ENCODE measurements at places on chromosomes 1 and 21. TPM values are rescaled to one million over a fixed set of nuclear protein-coding genes. Genes with fewer than 3 reads are reported as not detected.

Gene KCNA2
- not detected for total RNA-seq

Gene ZC3H11A
- 71.1 TPM for total RNA-seq

Gene ACOT11
- total RNA-seq: 2.3 TPM

Gene ARF1
- 479 TPM for total RNA-seq

DNA sequence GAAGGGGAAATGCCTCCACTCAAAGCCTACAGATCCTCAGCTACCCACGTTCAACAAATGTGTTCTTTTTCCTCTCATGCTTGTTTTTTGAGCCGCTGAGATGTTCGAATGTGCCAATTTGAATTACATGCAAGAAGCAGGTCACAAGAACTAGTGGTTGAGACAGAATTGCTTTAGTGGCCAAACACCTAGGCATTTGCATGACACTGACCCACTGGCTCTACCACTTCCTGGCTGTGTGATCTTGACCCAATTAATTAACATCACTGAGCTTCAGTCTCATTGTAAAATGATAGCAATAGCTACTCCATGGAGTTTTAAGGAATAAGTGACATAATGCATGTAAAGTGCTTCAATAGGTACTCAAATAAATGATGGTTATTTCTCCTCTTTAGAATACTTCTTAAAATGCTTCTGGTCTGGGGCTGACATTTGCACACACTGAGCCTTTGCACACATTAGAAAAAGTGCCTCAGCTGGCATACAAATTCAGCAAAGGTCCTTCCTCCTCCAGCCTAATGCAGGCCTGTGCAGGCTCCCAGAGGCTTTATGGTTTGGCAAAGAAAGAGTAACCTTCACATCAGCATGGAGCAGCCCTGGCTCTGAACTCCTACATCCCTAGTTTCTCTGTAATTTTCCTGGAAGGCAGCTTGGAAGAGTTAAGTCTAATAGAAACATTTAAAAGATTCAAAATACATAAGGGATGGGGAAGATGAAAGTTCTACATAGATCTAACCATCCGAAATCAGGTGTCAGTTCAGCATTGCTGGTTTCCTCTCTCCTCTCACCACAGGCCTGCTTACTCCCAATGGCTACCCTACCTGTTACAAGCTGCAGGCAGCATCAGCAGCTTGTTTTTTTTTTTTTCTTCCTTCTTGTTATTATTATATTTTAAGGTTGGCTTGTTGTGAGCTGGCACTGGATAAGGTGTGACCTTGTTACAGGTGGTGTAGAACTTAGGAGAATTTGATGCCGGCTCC lies 107.4 kb downstream of the TBX19 start:
- DNase-seq: no peak

GRCh38 chr1:186099336-186100104 lies 275.5 kb downstream of the TPR start:
- DNase-seq: no peak

DNA sequence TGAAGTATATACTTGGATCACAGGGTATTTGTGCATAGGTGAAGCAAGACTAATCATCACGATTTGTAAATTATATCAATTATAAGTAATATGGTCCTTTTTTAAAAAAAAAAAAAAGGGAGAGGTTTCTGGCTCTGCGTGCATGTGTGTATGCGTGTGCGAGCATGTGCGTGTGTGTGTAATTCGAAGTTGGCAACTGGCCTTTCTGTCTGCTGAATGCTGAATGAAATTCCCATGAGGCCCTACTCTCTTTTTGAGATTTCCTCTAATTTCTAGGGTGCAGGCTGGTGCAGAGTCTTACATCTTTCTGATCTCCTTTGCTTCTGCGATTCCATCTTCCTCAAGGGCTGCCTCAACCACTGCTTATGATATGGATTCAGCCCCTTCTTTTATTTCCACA lies 212.2 kb downstream of the URB2 start:
- no peak for DNase-seq

DNA sequence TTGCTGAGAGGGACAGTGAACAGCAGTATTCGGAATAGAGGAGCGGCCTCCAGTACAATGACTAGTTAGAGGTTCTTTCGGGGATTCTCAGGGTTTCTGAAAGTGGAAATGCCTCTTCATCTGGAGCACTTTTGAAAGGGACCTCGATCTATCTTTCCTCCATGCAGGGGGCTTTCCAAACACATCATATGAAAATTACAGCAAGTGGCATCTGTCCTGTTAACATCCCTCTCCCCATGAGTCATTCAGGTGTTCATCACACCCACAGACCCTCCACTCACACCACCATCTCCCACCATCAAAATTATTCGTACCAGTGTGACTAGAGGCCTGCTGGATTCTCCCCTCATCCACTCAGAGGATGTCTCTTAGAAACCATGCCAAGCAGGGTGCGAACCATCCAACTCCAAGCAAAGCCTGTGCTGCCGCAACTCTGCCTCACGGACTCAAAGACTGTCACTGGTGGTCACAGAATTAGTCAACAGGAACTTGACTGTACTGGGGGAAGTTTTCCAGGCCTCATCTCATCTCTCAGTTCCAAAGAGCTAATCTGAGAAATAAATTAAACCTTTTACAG lies 211.1 kb downstream of the MRPL39 start:
- no peak for DNase-seq

- DNase-seq: no peak
Measured at GRCh38 chr21:42220138-42220701, 1.3 kb downstream of the ABCG1 start.

GRCh38 chr1:248404024-248404423 lies 1.2 kb downstream of the OR2T1 start:
- no peak for DNase-seq

DNA sequence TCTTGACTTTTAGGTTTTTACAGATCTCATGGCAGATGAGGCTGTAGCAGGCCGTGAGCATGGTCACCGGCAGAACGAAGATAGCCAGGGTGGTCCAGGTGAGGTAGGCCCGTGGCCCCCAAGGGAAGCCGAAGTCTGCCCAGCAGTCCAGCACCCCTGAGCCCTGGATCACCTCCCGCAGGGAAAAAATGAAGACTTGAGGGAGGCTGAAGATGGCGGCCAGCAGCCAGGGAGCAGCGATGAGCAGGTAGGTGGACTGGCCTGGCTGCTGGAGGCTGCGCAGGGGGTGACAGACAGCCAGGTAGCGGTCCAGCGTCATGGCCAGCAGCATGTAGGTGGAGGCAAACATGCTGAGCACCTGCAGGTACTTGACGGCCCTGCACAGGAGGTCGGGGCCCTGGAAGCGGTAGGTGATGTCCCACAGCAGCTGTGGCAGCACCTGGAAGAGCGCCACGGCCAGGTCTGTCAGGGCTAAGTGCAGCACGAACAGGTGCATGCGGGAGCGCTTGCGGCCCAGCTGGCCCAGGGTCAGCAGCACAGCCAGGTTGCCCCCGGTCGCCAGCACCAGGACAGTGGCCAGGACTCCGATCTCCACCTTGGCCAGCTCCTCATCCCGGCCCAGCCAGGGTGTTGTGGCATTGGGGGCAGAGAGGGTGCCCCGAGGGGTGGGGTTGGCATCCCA lies 856 bp downstream of the AVPR1B start:
- no peak for DNase-seq

DNA sequence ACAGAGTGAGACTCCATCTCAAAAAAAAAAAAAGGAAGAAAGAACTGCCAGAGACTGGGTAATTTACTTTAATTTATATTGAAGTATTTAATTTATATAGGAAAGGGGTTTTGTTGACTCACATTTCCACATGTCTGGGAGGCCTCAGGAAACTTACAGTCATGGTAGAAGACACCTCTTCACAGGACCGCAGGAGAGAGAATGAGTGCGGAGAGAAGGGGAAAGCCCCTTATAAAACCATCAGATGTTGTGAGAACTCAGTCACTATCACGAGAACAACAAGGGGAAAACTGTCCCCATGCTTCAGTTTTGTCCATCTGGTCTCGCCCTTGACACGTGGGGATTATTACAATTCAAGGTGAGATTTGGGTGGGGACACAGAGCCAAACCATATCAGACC lies 25.8 kb upstream of the PPP1R8 start:
- no peak for DNase-seq

DNA sequence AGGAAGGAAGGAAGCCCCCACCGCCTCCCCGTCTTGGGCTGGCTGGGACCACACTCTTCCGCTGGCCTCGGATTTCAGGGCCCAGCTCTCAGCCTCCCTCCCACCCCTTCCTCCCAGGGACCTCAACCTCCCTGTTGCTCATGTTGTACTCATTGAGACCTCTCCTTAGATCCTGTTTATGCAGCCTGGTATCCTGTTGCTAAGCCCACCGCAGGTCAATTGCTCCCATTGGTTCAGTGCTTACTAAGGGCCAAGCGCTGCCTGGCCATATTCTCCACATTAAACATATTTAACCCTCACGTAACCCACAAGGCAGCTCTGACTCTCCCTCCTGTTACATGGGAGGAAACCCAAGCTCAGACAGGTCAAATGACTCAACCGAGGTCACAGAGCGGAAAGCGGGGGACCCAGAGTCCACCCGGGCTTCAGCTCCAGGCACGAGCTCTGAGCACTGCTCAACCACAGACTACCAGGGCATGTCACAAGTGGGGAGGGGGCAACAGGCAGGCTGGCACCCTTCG lies 23.2 kb upstream of the H6PD start:
- DNase-seq: no peak

DNA sequence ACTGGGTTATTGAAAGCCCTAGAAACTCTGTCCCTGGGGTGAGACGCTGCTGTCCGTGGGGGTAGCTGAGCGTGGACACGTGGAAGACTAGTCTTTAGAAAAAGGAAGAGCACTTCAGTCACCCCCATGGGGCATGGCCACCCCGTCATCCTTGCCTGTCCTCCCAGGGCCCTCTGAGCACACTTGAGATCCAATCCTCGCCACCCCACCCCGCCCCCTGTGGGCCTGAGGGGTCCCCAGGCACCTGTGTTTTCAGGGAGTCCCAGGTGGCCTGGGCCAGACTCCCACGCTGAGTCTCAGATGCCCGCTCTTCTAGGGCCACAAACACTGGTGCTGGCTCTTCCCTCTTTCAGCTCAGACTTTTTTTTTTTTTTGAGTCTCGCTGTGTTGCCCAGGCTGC lies 2.5 kb downstream of the PRKCZ start:
- no peak for DNase-seq

DNA sequence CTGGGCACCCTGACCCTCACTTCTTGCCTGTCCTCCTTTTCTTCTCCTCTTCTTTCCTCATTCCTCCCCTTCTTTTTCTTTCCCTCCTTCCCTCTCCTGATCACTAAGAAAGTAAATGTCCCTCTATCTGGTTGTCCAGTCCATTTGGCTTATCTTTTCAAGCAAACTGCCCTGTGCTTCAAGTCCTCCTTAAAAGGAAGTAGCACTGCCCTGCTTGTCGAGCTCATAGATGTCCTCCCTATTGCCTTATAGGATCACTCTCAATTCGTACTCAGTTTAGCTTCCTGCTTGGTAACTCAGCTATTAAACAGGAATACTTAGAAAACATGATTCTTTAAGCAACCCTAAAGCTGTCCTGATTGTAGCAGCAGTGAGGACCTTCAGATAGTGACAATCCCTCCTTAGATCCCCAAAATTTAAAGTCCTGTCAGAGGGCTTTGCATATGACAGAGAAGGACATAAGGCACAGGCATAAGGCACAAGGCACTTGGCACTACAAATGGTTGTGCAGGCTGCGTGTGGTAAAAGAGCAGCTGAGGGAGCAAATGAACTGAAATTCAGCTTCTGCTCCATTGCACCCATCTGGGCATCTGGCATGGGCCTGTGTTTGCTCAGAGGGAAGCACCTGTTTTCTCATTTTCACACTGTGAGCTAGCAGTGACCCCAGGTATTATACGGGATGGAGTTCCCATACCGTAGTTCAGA lies 26.1 kb upstream of the SLAMF6 start:
- DNase-seq: no peak

DNA sequence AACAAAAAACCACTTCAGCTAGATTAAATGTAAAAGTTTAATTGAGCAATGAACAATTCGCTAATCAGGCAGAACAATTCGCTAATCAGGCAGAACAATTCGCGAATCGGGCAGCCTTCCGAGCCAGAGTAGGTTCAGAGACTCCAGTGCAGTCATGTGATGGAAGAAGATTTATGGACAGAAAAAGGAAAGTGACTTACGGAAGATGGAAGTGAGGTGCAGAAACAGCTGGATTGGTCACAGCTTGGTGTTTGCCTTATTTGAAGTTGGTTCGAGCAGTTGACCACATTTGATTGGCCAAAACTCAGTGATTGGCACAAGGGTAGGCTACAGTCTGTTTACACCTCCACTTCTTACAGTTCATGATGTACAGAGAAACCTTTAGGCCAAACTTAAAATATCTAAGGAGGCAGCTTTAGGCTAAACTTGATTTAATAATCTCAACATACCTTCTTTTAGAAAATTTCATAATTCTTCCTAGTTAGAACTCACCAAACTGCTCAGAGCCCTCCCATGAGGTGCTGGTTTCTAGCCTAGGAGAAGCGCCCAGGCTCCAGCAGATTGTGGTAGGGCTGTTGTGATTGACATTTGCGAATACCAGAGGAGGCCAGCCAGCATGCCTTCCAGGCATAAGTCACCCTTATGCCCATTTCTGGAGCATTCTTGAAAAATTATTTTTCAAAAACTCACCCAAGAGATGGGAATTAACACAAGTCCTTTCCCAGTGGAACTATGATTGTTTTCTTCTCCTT lies 22.8 kb upstream of the KCNC4 start:
- DNase-seq: no peak

- DNase-seq: no peak
Measured at GRCh38 chr1:234528074-234528865, 49.3 kb upstream of the TARBP1 start.

- DNase-seq: no peak
Measured at GRCh38 chr1:159300146-159300545, 2.0 kb upstream of the FCER1A start.

DNA sequence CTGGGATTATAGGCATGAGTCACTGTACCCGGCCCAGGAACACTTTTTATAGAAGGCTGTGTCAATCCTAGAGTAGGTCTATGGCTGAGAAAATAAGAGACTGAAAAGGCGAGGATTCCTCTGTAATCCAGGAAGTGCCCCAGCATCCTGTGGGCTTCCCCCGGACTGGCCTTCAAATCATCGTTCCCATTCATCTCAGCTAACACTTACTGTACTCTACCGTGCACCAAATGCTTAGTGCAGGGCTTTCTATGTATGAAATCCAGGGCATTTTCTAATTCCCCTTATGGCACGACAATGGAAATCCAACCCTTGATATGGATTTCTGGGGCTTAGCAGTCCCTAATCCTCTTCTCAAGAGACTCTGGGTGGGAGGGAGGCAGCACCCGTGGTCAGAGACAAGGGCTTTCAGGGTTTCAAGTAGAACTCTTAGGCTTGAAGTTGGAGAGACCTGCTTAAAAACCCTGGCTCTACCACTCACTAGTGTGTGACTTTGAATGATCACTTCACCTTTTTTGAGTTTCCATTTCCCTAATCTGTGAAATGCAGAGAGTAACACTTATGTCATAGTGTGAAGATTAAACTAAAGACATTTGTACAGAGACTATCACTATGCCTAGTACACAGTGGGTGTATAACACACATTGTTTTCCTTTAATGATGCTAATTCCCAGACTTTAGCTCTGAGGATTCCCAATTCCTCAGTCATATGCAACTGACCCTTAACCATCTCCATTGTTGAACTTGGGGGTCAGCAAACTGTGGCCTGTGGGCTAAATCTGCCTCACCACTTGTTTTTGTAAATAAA lies 20.3 kb downstream of the MECR start:
- DNase-seq: no peak

- no peak for DNase-seq
Measured at GRCh38 chr1:30721812-30722537, 1.4 kb downstream of the MATN1 start.

Measured in kidney epithelial cell (primary cell).